ENCODE measurements at places on chromosomes 7 and 10.

DNA sequence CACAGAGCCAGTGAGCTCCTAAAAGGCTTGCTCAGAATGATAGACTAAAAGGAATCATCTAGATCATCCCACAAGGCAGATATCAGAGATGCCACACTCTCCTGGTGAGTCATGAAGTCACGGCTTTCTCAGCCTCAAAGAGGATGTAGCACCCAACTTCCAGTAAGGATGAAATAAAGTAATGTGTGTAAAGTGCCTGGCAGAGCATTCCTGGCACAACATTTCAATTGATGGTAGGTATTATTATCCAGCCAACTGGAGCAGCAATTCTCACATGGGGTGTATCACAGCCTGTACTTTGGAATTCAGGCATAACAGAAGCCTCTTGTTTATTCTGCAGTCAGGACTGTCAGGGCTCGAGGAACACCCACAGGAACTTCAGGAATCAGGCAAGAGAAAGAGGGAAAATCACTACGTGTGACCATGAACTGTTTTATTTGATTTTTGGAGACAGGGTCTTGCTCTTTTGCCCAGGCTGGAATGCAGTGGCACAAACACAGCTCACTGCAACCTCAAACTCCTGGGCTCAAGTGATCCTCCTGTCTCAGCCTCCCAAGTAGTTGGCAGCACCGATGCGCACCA, 5.3 kb upstream of the NAT16 start:
- DNase-seq: no peak

- no peak for DNase-seq
These were observed 121.6 kb upstream of the UNC5B start for GRCh38 chr10:71090801-71091200.

DNA sequence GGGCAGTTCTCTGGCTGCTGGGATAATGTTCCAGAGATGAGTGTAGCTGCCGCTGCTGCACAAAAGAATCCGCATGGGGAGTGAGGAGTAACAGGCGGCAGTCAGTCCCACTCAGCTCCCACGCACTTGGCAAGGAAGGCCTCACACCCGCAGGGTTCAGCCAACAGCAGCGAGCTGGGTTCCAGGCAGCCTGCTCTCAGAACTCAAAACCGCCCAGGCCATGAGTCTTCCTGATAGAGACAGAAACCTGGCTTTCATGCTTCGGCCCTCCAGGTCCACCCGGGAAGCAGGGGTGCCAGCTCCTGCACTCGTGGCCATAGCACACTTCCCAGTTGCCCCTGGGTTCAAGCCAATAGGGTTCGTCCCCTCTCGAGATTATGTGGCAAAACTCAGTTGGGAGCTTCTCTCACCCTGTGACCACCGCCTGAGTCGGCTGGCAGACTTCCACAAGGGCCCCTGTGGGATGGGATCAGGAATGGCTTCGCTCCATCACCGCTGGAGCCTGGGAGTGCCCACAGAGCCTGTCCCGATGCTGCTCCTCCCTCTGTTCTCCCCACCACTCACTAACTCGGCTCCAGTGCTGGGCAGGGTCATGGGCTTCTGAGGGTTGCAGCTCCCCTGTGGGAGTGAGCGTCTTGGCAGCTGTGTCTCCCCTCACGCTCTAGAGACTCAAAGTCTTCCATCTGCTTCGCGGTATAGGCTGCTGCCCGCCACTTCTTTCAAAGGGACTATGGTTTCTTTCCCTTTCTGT, 20.6 kb downstream of the CLRN3 start:
- DNase-seq: no peak

- DNase-seq: no peak
These were observed 14.2 kb downstream of the VTI1A start for GRCh38 chr10:112461029-112461887.

GRCh38 chr7:140276001-140276400, 99.2 kb upstream of the KDM7A start:
- DNase-seq: no peak

DNA sequence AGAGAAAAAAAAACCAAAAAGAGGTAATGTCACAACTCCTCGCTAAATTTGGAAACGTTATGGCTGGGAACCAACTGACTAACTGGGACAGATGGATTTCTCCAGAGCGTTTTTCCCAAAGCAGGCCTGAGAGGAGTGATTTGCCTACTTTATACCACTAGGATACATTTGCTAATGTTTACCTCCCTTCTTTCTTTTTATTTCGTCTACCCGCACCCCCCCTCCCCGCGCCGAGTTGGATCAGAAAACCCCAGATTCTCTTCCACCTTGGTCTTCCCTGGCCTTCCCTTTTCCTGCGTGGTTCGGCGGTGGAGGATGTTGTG, 7.2 kb downstream of the CPA2 start:
- no peak for DNase-seq

GRCh38 chr7:134542195-134542771, 6.6 kb upstream of the AKR1B15 start:
- no peak for DNase-seq

GRCh38 chr7:47181746-47182361, 400.1 kb downstream of the TNS3 start:
- DNase-seq: no peak

DNA sequence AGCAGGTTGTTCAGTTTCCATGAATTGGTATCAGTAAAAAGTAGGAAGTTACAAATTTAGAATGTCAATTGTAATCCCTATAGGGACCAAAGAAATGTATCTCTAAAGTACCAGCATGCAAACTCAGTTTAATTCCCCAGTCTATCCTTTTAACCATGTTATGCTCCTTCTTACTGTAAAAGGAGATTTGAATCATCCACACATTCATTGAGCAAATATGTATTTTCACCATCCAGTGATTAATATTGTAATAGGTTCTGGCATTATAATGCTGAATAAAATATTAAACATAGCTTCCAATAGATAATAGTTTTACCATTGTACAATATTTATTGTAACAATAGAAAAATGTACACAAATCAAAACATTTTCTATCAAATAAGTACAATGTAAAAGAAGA, 228.2 kb upstream of the SEMA3A start:
- no peak for DNase-seq

GRCh38 chr7:36084485-36085091, 68.5 kb upstream of the EEPD1 start:
- DNase-seq: peak; percentile 62

GRCh38 chr10:17202506-17202905, 1.0 kb upstream of the TRDMT1 start:
- no peak for DNase-seq

DNA sequence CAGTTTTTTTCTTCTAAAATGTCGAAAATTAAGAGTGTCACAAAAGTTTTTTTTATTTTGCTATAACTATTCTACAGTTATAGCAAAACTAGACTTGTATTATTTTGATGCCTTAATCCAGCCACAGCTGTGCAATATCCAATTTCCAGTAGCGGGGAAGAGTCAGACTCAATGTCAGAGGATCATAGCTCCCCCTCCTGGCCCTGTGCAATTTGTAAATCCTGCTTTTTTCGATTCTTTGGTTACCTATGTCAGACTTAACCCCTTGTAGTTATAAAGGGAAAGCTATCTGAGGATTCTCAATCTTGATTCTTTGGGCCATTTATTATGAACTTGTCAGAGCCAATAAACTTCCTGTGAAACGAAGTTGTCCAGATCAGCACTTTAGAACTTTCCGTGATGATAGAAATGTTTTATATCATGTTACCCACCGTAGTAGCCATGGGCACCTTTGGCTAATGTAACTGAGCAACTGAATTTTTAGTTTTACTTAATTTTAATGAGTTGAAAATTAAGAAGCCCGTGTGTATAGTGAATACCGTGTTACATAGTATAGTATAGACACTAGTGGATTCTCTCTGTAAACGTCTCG, 87.7 kb upstream of the PRKCQ start:
- peak; percentile 39 for DNase-seq

GRCh38 chr7:117975476-117975875, 102.2 kb upstream of the CTTNBP2 start:
- DNase-seq: no peak

- DNase-seq: no peak
These were observed 50.7 kb upstream of the SVIL start for GRCh38 chr10:29685506-29685905.

- DNase-seq: no peak
These were observed 5.8 kb downstream of the UNCX start for GRCh38 chr7:1238450-1238882.

DNA sequence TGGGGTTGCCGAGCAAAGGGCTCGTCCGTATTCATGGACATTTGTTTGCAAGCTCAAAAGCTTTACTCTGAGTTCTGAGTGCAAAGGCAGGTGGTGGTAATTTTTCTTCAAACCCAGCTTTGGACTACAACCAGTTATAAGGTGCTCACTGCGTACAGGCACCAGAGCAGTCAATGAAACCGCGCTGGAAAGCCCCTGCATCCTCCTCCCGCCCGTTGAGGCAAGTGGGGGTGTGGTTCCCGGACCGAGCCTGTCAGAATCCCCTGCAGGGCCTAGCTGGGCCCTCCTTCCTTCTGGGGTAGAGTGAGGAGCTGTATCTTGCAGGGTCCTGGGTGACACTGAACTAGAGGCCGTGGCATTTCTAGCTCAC, 22.3 kb downstream of the AMZ1 start:
- no peak for DNase-seq

DNA sequence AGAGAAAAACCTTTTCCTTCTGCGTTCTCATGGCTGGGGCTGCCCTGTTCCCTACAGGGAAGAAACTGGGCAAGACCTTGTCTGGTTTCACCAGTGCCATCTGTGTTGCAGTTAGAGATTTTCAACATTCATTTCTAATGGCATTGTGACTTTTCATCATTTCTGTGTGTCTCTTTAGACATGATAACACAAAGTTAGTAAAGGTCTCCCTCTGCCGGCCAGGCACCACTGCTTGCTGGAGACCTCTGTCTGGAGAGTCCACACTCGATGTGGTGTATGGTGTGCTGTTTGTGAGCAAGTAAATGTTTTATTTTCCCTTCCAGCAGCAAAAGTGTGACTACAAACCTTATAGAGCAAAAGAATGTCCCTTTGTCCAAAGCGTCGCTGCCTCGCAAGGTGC, 213.5 kb downstream of the PAXIP1 start:
- DNase-seq: no peak

GRCh38 chr10:12902135-12902572, 99.4 kb downstream of the CCDC3 start:
- DNase-seq: peak; percentile 59

- no peak for DNase-seq
These were observed 186.9 kb downstream of the PRKCQ start for GRCh38 chr10:6393168-6393567.

- no peak for DNase-seq
These were observed 7.3 kb downstream of the SEPHS1 start for GRCh38 chr10:13340626-13341376.

DNA sequence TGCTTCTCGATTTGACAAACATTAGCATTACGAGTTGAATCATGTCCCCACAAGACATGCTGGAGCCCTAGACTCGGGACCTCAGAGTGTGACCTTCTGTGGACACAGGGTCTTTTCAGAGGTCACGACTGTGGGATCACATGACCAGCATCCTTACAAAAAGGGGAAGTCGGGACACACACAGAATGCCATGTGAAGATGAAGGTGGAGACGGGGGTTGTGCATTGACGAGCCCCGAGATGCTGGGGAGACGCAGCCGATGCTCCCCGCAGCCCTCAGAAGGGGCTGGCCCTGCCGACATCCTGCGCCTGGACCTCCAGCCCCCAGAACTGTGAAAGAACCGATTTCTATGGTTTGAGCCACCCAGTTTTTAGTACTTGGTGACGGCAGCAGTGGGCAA, 7.5 kb downstream of the ZFAND2A start:
- DNase-seq: no peak

- no peak for DNase-seq
These were observed 113.0 kb downstream of the SMURF1 start for GRCh38 chr7:99030951-99031350.

GRCh38 chr10:94403380-94404213, 1.3 kb downstream of the TBC1D12 start:
- peak; percentile 47 for DNase-seq

DNA sequence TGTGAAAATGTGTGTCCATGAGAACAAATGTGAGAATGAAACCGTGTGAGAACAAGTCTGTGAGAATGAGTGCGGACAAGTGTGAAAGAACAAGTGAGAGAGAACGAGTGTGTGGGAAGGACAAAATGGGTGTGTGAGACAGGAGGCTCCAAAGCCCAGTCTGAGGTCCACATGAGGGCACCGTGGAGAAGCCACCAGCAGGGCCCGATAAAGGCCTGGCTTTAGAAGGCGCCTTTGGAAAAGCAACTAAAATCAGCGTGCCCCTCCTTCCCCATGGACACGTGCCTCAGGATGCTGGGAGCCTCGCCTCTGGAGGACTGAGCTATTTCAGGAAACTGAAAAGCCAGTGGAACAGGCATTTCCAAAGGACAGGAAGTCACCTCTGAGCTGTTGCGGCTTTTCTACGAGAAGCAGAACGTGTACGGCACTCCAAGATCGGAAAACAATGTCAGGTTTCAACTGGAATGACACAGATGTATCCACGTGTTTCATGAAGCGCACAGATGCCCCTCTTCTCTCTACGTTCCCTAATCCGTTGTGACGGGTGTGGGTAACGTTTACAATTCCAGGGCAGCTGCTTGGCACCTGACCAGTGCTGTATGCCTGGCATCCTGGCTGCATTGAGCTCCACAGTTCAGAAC, 46.4 kb downstream of the ESYT2 start:
- DNase-seq: no peak

- DNase-seq: no peak
These were observed 302.4 kb downstream of the DOCK4 start for GRCh38 chr7:111903797-111904196.

GRCh38 chr7:157709531-157710251, 372.9 kb downstream of the DNAJB6 start:
- DNase-seq: no peak

GRCh38 chr7:20146451-20146850, 70.7 kb downstream of the MACC1 start:
- no peak for DNase-seq

DNA sequence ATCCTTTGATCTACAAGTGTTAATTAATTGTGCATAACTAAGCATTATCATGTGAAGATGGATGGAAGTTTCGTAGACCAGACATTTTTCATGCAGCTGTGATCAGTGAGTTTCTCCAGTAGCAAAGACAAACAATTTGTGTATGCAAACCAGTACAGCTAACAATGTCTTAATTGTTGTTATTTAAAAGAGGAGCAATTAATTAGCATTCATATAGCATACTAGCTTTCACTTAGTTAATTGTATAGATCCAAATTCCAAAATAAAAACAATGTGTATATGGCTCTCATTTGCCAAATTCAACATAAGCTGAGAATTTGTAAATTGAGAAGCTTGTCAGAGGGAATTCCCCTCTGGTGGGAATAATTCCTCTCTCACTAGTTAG, 22.6 kb upstream of the PRKCQ start:
- no peak for DNase-seq
